ENCODE measurements at places on chromosomes 12 and 14.

GRCh38 chr14:105273062-105273461 lies 24.7 kb downstream of the BTBD6 start:
- DNase-seq, result no peak

GRCh38 chr12:3148366-3149000 lies 71.3 kb downstream of the TSPAN9 start:
- no peak for DNase-seq

DNA sequence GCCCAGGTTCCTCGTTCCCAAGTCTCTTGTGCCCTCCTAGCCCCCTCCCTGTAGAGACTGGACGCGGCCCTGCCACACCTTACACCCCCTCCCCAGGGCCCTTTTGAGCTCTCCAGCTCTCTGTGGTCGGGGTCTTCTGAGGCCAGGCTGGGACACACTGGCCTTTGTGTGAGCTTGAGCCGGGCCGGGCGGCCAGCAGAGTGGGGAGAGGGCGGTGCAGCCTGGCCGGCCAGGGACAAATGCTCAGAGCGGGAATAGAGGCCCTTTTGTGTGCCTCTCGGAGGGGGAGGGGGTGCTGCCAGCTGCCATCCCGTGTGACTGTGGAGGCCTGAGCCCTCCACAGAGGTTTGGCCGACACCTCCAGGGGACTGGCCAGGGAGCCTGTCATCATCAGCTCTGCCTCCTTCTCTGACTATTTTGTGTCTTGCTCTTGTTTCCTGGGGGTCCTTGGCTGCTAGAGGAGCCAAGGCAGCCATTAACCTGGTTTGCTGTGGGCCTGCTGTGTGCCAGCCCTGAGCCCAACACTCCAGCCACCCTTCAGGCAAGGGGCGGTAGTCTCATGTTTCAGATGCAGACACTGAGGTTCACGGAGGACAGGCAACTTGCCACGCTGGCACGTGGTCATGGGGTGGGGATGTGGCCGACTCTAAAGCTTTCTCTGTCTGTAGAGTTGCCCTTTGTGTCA lies 13.6 kb downstream of the FAM222A start:
- DNase-seq, result no peak

GRCh38 chr14:59123975-59124374 lies 64.5 kb upstream of the DAAM1 start:
- DNase-seq, result no peak

- no peak for DNase-seq
Measured at GRCh38 chr14:22314183-22314820, 274.7 kb downstream of the DAD1 start.

DNA sequence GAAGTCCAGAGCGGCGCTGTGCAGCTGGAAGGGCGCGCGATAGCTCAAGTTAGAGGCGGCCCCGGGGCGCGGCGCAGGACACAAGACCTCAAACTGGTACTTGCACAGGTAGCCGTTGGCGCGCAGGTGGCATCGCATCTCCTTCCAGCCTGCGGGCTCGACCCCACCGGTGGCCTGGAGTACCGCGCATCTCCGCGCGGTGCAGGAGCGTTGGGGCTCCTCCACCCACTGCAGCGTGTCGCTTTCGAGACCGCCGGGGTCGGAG lies 553 bp downstream of the CLEC14A start:
- no peak for DNase-seq

DNA sequence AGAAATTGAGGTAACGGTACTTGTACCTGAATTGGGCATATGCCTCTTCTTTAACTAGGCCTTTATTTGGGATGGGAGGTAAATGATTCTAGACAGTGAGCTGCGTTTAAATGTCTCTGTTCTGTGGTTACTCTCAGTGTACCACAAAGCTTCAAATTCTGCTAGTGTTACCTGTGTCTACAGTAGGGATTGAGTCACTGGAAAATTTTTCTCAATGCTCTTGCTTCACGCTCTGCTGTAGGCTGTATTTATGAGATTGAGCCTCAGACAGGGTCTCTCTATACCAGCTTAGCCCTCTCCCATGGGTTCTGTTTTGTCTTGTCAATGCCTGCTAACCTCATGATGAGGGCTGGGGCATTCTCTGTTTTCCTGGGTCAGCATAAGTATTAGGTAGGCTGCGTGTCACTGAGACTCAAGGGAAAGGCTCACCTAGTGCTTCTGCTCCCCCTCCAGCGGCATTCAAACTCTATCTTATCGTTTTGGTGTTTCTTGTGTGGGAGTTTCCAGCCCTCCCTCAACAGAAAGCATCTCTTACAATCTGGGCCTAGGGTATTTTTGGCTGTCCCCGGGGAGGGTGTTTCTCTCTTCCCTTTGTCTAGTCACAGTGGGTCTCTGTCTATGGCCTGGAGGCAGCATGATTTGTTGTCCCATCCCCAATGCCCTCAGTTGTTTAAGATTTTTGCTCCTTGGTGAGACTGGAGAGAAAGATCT lies 285.8 kb downstream of the ADGRD1 start:
- DNase-seq, result no peak

- DNase-seq, result no peak
Measured at GRCh38 chr14:50813544-50813863, 17.5 kb downstream of the NIN start.

GRCh38 chr12:31860401-31860800 lies 98.8 kb upstream of the RESF1 start:
- no peak for DNase-seq

DNA sequence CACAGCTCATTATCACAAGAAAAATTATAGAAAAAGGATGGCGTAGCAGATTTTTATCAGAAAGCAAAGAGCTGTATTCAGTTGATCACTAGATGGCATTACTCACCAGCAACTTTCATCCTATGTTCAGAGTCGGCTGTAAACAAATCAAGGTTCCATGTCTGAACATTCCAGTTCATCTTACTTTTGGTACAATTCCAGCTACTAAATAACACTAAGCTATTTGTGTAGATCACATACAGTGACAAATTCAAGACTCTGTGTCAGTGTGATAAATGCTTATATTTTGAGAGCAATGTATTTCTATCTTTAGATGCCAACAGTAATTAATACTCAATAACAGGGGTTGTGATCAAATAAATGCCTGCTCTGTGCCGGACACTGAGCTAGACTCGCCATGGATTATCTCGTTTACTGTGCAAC lies 30.1 kb downstream of the NRDE2 start:
- DNase-seq, result peak; percentile 50

DNA sequence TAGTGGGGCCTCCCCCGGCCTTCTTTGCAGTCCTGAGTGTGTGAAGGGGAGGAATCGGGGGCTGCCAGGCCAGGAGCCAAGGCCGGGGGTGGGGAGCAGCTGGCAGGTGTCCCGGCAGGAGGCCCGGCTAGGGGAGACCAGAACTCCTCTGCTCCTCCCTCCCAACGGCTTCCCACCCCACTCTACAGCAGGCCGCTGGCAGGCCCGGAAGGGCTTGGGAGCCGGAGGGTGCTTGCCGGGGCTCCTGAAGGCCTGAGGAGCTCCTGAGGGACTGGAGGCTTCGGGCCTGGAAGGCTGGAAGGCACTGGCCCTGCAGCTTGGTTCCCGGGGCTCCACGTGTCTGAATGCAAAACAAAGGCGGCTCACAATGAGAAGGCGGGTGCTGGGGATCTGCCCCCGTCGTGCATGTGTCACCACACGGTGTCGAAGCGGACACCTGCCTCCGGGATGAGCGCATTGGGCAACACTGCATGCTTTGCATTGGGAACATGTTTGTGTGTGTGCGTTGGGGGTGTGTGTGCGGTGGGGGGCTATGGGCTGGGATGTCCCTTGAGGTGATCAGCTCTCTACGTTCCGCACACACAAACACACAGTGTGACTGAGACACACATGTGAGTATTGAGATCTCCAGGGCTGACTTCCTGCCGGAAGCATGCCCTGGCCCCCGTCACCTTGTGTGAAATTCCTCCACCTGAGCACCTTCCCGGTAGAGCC lies 30.9 kb upstream of the ANKRD9 start:
- DNase-seq, result peak; percentile 21

GRCh38 chr14:101844751-101845150 lies 83.2 kb downstream of the PPP2R5C start:
- DNase-seq, result no peak

DNA sequence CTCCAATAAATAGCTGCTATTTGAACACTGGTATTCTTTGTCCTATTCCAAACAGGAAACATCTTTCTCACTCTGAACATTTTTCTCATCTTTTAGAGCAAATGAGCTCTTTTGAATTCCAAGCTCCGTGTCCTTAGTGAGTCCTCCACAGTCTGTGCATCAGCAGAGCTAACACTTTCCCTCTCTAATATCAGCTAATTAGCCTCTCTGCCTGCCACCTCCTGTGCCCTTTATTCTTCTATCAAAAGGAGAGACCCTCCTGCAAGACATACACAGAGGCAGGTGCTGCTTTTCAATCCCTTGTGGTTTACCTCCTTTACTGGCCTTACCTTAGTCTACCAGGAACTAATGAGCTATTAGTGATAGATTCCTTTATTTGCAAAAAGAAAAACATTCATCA lies 178.5 kb downstream of the SLC35F4 start:
- no peak for DNase-seq

- no peak for DNase-seq
Measured at GRCh38 chr12:67430708-67431335, 161.7 kb downstream of the CAND1 start.

DNA sequence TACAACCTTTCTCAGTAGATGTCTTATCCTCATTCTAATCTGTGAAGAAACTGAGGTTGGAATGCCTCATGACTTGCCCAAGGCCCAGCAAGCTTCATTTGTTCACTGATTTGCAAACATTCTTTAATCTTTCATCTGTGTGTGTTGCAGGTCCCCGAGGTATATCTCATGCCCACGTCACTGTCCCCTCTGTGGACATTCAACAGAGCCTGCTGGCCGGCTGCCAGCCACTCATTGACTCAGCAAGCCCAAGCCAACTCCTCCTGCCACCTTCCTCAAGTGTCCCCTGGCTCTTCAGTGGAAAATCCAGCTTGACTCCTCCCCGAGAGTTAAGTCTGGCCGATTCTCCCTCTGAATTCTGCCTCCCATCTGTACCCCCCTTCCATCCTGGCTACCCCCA lies 1.9 kb upstream of the DCAF4 start:
- no peak for DNase-seq

GRCh38 chr14:102497998-102498677 lies 11.4 kb downstream of the ANKRD9 start:
- no peak for DNase-seq

- DNase-seq, result no peak
Measured at GRCh38 chr12:116856729-116857128, 24.5 kb downstream of the HRK start.

DNA sequence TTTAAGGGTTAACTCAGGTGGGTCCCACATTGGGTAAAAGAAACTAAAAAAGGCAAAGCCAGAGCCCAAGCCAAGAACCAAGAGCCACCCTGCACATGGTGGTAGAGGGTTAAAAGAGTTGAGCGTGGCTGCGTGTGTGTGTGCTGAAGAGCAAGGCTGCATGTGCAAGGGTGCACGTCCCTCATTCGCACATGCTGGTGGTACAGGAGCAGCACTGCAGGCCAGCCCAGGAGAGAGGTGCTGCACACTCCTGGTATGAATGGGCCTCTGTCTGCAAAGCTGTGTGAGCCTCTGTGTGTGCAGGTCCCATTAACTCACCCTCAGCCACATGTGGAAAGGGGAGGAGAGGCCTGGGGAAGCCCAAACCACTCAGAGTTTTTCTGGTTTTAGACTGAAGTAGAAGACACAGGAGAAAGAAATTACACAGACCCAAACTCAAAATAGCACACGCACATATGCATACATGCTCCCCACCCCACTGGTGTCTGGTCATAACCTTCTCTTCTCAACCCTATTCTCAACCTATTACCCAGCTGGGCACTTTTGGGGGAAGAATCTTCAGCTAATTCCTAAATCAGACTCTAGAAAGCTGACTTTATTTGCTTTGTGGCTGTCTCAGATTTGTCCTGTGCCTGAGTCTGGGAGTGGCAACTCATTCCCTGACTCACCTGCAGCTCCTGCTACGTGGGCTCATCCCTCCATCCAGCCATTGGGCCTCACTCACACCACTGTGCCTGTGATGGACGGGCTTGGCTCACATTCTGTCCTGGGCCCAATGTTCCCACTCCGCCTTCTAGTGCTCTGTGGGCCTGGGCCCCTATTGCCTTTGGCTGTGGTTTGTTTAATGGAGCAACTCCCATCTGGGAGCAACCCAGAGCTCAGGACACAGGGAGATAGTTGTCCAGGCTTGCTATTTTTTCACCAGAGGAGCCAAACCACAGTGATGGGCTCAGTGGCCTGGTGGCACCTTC lies 30.8 kb upstream of the COL2A1 start:
- DNase-seq, result no peak

DNA sequence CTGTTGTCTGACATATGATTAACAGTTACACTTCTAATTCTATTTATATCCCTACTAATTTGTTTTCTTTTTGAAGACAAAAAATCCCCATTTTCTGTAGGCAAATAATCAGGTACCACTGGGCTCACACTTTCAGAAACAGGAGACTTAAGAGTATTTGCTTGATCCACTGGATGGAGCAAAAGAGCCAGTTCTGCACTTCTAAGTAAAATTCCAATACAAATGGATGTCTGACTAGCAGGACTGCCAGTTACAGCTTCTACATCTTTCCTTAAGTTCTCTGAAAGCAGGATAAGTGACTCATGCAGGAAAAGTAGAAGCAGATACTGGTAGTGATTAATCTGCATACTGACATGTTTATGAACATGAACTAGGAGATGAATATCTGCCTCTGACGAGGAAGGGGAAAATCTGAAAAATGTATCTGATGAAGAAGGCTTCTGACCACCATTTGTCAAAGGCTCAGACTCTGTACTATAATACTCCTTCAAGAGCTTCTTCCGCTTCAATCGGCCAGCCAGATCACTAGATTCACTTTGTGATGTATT lies 73.8 kb upstream of the ANKS1B start:
- peak; percentile 93 for DNase-seq

GRCh38 chr12:105085501-105085900 lies 1.2 kb upstream of the ALDH1L2 start:
- no peak for DNase-seq

GRCh38 chr14:59320361-59320760 lies 131.9 kb downstream of the DAAM1 start:
- no peak for DNase-seq

DNA sequence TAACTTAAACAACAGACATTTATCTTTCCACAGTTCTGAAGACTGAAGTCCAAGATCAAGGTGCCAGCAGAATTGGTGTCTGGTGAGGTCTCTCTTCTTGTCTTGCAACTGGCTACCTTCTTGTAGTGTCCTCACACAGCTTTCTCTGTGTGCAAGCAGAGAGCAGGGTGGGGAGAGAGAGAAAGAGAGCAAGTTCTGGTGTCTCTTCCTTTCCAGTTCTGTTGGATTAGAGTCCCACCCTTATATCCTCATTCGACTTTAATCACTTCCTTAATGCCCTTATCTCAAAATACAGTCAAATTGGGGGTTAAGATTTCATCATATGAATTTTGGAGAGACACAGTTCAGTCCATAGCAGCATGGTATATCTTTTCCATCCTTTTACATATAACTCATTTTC lies 40.8 kb downstream of the DYRK2 start:
- DNase-seq, result no peak

GRCh38 chr14:101088714-101089113 lies 185.2 kb upstream of the RTL1 start:
- DNase-seq, result no peak

Data from fibroblast of skin of left biceps (primary cell).